NCI-H2107 (cell line): ENCODE measurements at places on chromosomes 16 and 17.

DNA sequence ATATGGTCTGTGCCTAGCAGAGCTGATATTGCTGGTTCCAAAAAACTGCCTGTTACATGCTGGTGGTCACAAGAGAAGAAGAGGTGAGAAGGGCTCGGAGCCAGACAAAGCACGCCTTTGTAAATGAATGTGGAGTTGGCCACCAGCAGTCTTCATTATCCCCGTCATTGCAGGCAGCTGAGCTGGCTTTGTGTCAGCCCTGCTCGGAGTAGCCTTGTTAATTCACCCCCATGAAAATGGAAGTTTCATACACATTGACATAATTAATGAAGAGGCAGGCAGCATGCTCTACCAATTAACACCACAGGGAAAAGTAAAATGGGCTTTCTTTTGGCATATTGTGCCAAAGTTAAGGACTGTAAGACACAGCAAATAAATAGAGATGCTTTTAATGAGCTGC lies 113.7 kb upstream of the RBFOX1 start:
- no peak for DNase-seq

DNA sequence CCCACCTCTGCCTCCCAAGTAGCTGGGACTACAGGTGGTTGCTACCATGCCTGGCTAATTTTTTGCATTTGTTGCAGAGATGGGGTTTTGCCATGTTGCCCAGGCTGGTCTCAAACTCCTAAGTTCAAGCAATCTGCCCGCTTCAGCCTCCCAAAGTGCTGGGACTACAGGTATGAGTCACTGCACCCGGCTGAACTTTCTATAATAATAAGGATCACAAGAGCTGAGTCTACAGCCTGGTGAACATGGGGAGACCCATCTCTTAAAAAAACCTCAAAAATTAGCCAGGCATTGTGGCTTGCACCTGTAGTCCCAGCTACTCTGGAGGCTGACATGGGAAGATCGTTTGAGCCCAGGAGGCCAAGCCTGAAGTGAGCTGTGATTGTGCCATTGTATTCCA lies 53.5 kb downstream of the WDR59 start:
- no peak for DNase-seq

DNA sequence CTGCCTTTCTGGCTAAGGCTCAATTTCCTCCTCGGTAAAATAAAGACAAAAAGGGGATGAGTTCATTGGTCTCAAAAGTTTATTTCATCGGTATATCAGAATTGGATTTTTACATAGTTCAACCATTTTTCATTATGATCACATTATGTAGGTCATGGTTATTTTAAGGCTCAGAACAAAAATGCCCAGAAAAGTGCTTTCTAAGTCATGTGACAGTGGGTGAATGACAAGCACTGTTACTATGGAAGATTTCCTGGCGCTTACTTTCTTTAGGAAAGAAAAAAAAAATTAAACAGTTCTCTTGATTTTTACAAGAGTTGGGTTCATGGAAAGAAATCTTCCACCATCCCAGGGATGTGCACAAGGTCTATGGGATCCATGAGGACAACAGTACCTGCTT lies 117.9 kb upstream of the CES5A start:
- no peak for DNase-seq

DNA sequence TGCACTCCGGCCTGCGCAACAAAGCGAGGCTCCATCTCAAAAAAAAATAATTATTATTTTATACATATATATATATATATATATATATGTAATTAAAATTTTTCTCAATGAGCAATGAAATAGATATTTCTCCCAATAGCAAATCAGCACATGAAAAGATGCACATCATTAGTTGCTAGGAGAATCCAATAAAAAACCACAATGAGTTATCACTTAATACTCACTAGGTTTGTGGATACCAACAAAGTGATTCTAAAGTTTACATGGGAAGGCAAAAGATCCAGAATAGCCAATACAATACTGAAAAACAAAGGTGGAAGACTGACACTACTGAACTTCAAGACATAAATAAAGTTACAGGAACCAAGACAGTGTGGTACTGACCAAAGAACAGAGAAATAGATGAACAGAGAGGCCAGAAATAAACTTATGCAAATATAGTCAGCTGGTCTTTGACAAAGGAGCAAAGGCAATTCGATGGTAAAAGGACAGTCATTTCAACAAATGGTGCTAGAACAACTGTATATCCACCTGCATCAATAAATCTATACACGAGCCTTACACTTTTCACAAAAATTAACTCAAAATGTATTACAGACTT lies 13.6 kb downstream of the SMG6 start:
- no peak for DNase-seq

DNA sequence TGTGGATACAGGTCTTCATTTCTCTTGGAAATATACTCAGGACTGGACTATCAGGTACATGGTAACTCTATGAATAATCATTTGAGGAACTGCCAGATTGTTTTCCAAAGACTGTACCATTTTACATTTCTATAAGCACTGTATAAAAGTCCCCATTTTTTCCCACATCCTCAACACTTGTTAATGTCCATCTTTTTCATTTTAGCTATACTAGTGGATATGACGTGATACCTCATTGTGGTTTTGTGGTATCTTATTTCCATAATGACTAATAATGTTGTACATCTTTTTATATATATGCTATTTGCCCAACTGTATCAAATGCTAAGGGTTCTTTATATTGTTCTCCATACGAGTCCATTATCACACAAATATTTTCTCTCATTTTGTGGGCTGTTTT lies 22.9 kb downstream of the NUP88 start:
- no peak for DNase-seq

- DNase-seq = no peak
These were observed 275.1 kb upstream of the MYOCD start for GRCh38 chr17:12390631-12391030.
